CD8-positive, alpha-beta T cell (primary cell): ENCODE measurements at places on chromosomes 11 and 22.
A peak's percentile ranks its signal among the peaks of the same experiment; 100 is the strongest.

GRCh38 chr11:112555491-112556364, 295.1 kb upstream of the PLET1 start:
- peak; percentile 63 for DNase-seq

- DNase-seq = no peak
Observed at GRCh38 chr11:103547024-103547423, 437.8 kb downstream of the DYNC2H1 start.

GRCh38 chr11:116901964-116902688, 64.7 kb upstream of the APOA1 start:
- DNase-seq = no peak

DNA sequence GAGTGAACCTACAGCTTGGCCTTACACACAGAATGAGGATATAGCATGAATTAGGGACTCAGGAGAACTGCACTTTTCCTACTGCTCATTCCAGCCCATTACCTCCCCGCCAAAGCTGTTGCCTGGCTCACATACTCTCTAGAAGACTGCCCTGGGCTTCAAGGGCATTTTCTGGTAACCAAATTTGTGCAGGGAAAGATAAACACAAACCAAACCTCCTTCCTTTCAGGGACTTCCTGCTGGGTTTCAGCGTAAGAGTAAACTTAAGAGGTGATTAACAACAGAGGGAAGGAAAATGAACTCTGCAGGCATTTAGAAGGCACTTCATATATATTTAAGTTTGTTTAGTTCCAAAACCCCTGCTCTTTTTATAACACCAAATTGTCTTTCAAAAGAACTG, 194.9 kb downstream of the SWAP70 start:
- DNase-seq = no peak

GRCh38 chr11:93532281-93532789, 10.9 kb downstream of the SMCO4 start:
- no peak for DNase-seq

DNA sequence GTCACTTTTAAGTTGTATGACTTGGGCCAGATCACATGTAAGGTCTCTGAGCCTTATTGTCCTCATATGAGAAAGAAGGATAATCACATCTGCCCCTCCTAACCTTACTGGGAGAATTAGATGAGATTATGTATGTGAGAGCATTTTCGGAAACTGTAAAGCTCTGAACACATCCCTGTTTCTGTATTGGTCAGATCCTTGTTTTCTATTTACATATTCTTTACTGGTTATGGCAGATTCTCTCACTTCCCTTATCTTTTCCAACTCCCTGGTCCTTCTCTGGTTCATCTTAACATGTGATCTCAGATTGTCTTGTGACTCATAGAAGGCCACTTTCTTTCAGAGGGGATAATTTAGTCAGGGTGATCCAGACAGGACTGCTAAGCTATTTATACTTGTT, 41.8 kb downstream of the CCDC81 start:
- no peak for DNase-seq

GRCh38 chr11:19651653-19652052, 61.0 kb upstream of the NAV2 start:
- DNase-seq = no peak

DNA sequence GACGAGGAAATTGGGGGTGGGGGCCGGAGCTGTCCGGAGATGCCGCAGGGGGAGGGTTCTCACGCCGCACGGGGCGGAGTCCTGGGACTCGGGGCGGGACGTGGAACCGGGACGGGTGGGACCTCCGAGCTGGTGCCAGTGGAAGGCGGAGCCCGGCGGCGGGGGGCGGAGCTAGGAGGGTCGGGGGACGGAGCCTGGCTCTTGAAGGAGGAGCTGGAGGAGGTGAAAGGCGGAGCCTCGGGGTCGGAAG, 271 bp downstream of the FKBP2 start:
- peak; percentile 100 for DNase-seq

GRCh38 chr11:127656116-127656836, 655.7 kb upstream of the KIRREL3 start:
- DNase-seq = no peak

DNA sequence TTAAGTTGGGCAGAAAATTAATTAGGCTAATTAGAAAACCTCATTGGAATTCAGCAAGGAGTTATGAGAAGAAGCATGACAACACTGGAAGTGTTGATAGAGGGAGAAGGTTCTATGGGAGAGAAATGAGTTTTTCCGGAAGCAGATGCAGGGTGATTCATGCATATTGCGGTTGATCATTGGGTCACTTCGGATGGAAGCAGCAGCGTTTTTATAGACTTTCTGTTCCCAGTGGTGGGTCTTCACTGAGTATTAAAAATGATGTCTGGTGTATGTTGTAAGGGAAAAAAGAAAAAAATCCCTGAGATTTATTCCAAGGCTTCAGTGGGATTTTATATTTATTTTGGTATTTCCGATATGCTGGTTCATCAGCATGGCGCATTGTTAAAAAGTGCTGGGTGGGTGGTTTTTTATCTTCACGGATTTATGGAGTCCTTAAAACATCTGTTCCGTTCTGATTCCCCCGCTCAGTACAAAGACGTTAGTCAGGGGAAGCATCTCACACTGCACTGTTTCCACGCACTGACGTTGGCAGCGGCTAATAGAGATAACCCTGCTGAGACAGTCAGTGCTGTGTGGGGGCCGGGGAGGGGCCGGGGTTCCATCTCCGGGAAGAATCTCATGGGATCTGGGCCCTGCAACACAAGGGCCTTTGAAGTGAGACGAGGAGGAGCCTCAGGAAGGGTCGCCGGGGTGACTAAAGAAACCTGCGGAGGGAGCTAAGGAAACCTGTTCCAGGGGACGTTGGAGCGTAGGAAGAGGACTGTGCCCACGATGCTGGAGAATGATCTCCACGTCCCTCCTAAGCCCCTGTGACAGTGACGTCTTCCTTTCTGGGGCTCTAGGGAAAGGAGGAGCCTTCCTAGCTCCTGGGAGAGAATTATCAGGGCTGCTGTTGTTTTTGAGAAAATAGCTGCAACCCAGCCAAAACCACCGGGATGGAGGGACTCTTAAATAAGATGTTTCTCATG, 390.0 kb downstream of the NTM start:
- DNase-seq = no peak

DNA sequence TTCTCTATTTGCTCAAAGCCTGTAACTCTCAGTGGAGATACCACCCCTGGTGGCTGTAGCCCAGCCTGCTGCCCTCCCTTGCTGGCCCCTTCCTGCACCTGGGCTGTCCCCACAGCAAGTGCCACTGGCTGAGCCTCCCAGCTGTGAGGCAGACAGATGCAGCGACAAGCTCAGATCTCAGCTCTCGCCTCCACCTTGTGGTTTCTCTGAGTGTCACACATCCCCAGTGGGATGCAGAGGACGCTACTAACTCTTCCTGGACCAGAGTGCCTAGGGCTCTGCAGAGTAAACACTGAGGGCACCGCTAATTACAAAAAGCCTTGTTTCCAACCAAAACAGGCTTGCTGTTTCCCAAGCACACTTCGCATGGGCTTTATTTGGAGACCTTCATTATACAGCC, 8.9 kb downstream of the YPEL1 start:
- peak; percentile 43 for DNase-seq

DNA sequence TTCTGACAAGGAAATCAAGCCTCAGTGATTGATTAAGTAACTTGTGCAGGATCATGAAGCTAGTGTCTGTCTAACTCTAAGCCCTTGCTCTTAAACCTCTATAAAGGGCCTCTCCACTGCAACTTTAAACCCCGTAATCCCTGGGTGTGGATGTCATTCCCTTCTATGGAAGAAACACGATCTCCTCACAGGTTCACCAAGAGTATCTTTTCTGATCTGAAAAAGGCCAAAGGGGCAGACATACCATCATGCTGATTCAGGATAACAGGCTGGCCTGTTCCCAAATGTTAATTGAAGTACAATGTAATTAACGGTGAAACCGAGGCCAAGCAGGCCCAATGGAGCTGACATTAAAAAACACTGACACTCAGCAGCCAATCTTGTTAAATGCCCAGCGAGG, 17.1 kb downstream of the TTC12 start:
- DNase-seq = no peak

DNA sequence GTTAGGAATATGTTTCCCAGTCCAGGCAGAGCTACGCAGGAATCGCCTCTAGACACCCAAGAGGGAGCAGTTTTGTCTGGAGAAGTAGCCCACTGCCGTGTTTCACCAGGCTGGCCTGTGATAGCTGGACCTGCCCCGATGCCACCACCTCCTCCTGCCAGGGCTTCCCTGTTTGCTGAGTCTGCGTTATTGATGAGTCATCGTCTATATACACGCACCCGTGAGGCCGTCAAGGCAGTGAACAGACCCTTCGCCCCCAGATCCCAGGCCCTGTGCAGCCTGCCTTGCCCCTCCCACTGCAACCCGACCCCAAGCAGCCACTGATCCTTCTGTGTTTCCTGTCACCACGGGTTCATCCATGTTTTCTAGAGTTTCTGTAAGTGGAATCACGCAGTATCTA, 141.9 kb downstream of the IGLL1 start:
- DNase-seq = no peak

DNA sequence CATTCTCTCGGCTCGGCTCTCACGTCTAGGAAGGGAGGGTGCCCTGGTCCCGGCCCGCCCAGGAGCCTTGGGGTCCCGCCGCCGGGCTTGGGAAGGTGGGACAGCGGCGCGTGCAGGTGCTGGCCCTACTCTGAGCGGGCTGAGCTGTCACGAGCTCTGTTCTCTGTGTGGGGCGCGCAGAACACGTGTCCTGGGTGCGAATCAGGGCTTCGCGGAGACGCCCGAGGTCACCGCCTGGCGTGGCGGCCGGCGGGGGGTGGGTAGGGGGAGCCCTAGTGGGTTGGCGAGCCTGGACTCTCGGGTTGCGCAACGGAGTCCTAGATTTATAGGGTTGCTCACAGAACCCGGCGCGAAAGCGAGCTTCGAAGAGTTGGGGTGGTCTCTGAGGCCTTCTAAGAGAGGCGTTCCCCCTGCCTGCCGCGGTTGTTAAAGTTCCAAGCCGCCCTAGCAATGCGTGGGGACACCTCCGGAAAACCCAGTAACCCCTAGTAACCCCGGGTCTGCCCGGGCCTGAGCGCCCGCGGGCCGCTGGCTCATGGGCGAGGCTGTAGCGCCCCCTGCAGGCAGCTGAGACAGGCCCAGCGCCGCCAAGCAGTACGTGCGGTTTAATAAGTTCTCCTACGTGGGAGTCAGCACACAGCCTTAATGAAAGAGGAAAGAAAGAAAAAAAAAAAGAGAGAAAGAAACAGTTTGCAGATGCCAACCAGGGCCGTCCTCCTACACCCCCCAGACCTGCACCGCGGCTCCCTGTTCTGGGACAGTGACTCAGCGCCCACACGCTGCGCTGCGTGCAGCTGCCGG, 2.7 kb downstream of the ADM start:
- peak; percentile 71 for DNase-seq

- peak; percentile 60 for DNase-seq
Observed at GRCh38 chr11:57493507-57494503, 21.7 kb downstream of the SLC43A1 start.

- DNase-seq = no peak
Observed at GRCh38 chr11:2555336-2555735, 110.5 kb downstream of the KCNQ1 start.

GRCh38 chr11:109864834-109865547, 228.2 kb upstream of the ZC3H12C start:
- DNase-seq = no peak

DNA sequence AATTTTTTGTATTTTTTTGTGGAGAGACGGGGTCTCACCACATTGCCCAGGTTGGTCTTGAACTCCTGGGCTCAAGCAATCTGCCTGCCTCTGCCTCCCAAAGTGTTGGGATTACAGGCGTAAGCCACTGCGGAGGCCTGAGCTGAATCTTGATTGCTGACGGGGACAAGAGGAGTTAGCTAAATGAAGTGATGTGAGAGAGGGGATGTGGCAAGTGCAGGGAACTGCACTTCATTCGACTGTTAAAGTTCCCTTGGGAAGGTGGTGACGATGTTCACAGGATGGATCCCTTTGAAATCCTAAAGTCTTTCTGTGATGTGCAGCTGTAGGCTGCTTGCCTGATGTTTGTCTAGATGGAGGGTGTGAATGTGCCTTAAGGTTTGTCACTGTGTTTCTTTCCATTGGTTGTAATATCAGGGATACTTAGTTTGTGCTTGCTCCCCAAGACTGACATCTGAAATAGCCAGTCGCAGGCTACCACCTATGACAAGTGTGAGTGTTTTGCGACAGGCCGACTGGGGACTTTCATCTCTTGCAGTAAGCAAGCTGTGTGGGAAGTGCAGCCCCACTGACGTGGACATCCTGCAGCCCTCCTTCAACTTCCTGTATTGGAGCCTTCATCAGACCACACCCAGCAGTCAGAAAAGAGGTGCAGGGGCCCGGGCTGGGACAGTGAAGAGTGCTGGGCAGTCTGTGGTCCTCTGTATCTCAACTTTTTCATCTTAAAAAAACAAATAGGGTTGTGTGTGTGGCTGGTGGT, 19.6 kb upstream of the CCDC134 start:
- peak; percentile 95 for DNase-seq

GRCh38 chr22:27107386-27107785, 450.0 kb downstream of the MIAT start:
- DNase-seq = no peak
